ENCODE measurements at places on chromosomes 7 and 10.

GRCh38 chr7:27564881-27565482 lies 97.7 kb downstream of the HIBADH start:
- no peak for DNase-seq

GRCh38 chr7:101625031-101625791 lies 3.9 kb downstream of the MYL10 start:
- no peak for DNase-seq

DNA sequence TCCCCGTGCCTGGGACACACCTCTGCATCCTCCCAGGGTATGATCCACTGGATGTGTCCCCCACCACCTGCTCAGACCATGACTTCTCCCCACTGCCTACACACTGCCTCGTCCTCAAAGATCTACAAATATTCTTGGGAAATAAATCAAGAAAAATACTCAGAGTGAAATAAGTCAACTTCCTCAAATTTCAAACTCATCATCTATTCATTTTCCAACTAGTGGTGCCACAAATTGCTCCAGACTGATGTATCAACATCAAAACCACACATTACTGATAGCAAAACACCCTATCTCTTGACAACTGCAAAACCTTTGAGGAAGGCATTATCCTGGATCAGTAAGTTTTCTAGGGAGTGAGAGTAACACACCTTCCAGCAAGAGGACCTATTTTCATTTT lies 87.7 kb downstream of the GRB10 start:
- no peak for DNase-seq

- DNase-seq: no peak
Measured at GRCh38 chr10:15236340-15236739, 67.8 kb upstream of the NMT2 start.

DNA sequence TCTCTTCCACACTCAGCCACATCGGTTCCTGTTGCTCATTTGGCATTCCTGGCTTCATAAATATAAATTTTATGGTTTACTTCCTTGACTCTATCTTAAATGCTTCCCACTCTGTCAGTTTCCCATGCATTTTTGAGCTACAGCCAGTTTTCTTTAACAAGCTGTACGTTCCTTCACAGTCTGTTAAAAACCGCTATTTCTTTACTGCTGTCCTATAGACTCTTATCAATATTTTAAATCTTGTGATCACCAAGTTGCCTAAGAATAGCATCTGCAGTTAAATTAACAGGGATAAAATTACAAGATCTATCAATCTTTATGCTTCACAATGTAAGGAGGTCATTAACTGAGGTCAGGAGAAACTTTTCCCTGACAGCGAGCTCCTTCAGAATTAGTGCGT lies 103.1 kb upstream of the RHOBTB1 start:
- no peak for DNase-seq

GRCh38 chr10:75540357-75540966 lies 109.0 kb downstream of the LRMDA start:
- no peak for DNase-seq

DNA sequence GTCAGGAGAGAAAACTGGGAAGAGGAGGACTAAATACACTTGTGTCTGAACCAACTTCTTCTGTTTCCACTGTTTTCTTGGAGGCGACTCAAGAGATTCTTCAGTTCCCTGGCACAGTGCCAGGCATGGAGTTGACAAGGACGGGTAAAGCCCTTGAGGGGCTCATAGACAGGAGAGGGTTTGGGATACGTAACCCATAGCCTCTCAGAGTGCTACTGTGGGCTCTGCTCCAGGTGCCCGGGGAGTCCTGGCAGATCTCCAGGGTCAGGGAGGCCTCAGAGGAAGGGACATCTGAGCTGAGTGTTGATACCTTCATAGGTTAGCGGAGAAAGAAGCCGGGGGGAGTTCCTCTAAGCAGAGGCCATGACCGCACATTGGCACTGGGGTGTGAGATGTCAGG lies 42.0 kb downstream of the GALNT17 start:
- DNase-seq: no peak

- DNase-seq: no peak
Measured at GRCh38 chr7:130356876-130357611, 12.4 kb downstream of the CPA5 start.

DNA sequence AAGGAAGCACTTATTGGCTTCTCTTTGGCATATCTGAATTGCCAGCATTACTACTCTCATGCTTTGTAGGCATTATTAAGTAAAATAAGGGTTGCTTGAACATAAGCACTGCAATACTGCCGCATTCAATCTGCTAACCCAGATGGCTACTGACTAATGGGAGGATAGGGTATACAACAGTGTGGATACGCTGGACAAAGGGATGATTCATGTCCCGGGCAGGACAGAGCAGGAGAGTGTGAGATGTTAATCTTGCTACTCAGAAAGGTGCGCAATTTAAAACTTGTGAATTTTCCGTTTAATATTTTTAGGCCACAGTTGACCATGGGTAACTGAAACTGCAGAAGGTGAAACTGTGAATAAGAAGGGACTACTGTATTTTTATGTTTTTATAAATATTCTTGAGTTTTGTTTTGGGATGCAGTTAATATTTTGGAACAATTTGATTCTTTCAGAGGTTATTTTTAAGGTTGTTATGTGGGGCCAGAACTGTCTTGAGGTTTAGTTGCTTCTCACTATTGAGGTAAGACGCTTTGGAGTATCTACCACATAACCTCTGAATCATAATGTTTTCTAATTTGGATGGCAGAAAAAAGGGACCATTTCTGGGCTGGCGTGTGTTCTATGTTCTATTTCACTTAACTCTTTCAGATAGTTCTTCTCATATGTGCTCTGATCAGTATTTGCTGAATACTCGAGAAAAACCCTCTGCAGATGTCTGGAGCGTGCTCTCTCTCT lies 75.7 kb upstream of the SYPL1 start:
- no peak for DNase-seq

DNA sequence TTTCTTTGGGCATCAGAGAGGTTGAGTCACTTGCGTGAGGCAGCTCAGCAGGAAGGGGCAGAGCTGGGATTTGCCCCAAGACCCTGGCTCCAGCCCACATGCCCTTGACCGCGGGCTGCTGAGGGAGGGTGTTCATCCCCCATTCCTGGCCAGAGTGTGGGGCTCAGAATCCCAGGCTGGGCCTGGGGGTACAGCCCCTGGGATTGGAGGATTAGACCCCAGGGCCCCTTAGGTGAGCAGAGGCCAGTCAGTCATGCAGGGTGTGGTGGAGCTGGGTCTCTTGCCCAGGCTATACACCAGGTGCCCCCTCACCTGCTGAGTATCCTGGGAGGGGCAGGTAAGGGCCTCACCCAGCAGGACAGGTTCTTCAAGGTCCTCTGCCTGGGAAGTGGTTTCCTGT lies 68.4 kb upstream of the ZNF716 start:
- DNase-seq: no peak

DNA sequence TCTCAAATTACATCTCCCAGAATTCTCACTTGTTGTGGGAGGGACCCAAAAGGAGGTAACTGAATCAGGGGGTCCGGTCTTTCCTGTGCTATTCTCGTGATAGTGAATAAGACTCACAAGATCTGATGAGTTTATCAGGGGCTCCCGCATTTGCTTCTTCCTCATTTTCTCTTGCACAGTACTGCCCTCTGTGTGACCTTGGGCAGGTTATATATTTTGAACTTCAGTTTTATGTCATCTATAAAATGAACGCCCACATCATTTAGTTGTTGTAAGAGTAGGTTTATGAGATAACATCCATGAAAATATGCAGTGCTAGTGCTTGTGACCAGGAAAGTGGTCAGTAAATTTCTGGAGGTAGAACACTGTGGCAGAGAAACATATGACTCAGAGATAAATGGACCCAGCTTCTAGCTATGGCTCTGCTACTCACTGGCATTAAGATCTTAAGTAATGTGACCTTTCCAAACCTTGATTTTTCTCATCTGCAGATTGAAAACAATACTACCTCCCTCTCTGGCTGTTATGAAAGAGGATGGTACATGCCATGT lies 44.3 kb downstream of the SCRN1 start:
- no peak for DNase-seq

DNA sequence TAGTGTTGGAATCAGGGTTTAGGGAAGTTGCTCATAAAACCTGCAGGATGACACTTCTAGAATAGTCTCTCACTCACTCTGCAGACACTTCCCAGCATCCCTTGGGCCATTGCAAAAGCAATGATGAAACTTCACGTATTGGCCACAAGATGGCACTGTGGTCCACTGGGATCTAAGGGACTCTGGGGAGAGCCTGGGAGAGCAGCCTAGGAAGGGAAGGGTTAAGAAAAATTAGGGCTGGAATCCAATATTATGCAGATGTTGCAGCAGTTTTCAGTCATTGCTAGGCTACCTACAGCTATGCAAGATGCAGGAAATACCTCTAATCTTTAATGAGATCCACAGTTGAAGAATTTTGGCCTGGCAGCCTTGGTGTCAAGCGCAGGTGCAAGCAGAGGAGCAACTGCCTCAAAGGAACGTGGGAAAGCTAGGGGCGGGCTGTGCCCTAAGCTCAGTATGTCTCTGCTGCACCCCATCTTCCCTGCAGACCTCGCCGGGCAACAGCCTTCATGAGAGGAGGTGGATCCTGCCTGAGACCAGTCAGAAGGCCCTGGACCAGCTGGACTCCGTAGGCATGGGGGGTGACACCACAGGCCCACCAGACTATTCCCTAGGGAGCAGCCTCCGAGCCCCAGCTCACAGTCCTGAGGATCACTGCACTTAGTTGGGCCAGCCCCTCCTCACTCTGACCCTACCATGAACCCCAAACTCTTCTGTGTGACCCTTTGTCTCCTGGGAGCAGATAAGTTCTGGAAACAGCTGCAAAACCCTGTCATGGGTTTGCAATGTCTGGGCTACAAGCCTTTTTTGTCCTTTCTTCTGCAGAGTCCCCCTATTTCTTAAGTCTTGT lies 127.9 kb upstream of the PRSS58 start:
- peak; percentile 21 for DNase-seq

- no peak for DNase-seq
Measured at GRCh38 chr7:157775021-157775559, 438.3 kb downstream of the DNAJB6 start.

DNA sequence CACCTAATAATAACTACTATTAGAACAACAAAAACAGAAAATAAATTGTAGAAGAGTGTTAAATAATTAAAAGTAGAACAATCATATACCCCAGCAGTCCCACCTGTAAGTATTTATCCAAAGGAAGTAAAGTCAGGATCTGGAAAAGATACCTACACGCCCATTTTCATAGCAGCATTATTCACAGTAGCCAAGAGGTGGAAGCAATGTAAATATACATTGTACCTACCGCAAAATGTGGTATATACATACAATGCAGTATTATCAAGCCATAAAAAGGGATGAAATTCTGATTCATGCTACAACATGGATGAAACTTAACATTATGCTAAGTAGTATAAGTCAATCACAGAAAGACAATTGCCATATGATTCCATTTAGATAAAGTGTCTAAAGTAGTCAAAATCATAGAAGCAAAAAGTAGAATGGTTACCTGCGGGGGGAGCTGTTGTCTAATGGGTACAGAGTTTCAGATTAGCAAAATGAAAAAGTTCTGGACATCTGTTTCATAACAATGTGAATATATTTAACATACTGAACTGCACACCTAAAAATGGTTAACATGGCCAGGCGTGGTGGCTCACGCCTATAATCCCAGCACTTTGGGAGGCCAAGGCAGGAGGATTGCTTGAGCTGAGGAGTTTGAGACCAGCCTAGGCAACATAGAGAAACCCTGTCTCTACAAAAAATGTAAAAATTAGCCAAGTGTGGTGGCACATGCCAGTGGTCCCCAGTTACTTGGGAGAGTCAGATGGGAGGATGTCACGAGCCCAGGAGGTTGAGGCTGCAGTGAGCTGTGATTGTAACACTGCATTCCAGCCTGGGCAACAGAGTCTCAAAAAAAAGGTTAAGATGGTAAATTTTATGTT lies 6.0 kb upstream of the TMED4 start:
- DNase-seq: no peak

DNA sequence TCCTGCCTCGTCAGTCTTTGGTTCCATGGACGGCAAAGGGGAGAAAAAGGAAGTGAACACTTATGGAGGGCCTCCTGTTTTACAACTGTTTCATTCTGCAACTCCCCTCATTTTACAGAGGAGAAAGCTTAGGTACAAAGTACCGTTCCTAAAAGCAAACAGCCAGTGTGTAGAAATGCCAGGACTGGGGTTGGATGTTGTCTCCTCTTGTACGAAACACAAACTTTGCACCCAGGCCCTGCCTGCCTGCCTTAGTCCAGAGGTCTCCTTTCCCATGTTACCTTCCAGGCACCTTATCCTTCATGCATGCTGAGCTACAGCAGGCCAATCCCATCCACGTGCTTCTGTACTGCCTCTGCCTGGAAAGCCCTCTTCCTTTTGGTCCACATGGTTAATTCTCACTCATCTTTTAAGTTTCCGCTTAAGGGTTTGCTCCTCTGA lies 86.0 kb downstream of the ICA1 start:
- no peak for DNase-seq

DNA sequence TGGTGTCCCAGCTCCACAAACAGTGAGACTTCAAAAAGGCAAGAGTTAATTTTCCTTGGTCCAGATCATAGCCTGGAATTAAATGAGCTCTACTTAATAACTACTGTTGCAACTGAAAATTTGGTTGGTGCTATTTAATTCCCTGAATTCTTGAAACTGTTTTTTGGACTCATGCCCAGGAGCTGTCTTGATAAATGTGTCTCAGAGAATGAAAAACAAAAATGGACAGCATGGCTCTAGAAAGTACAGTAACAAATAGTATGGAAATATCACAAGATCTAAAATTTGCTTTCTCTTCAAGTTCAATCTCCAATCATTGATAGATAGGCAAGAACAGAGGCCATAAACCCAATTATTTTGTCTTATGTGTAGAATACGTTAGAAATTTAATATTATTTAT lies 42.5 kb downstream of the CCDC71L start:
- no peak for DNase-seq

DNA sequence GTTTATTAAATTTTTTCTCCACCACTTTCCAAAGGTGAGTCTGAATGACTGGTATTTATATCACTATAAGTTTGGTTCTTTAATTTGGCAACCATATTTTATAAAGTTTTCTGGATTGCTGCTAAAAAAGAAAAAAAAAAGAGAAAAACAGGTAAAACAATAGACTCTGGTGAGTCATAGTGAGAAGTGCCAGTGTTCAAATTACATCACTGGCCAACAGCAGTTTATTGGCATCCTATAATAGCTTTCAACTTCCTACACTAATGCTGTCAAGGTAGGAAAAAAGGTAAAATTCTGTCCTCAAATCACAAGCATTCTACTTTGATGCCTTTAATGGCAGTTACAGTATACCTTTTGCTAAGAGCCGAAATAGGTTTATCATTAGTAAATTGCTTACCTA lies 808.8 kb downstream of the GRM8 start:
- DNase-seq: no peak

GRCh38 chr10:17214971-17215781 lies 12.9 kb upstream of the VIM start:
- no peak for DNase-seq

DNA sequence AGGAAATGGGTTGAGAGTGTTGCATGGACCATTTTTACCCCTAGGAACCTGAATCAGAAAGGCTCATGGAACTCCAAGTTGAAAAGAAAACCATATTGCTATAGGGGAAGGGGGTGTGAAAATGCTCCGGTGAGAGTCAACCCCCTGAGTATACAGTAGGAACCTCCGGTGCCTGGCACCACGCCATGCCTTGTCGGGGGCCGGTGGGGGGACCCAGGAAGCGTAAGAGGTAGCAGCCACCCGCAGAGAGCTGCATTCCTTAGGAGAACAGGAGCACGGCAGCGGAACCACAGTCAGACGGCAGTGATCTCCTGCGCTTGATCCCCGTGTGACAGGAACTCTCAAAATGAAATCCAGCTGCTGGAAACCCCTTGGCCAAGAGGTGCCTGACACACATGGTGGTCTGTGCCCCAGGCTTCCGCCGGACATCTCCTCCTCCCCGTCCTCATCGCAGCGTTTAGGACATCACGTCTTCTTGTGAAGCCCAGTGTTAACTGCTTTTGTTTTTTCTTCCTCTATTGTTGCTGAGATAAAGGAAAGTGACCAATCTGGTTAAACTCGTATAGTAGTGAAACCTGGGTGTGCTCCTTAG lies 186.8 kb downstream of the CELF2 start:
- DNase-seq: no peak
